Activated gamma-delta T cell (primary cell): ENCODE measurements at places on chromosomes 6 and 20.

GRCh38 chr6:112286010-112286409 lies 31.6 kb upstream of the LAMA4 start:
- no peak for DNase-seq

DNA sequence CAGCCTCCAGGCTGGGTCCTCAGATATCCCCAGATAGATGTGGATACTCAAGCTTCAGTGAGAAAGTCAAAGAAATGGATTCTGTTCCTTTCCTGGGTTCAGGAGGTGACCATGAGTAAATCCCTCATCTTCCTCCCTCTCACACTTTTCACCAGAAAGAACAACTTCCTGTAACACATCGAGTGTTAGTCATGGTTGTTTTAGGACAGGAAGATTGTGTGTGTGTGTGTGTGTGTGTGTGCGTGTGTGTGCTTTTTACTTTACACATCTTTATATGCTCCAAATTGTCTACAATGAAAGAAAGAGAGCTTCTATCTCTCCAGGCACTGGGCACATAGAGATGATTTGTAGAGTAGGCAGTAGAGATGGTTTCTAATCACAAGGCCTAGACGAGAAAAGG lies 139.9 kb downstream of the TBXT start:
- no peak for DNase-seq

DNA sequence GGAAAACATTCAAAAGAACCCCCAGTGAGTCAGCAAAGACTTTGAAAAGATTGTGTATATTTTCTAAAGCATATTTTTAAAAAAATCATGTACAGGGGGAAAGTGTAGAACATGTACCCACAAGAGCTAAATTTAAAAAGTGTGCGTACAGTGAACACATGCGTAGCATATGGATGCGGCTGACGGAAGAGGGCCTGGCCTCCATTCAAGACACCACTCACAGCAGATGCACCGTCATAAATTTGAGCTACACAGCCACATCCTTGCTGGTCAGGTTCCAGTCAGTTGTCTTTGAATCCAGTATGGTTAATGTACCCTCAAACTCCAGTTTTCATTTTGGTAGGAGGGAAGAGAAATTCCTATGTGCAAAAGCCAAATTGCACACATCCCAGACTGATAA lies 54.3 kb upstream of the SPACA1 start:
- no peak for DNase-seq

- DNase-seq: no peak
Observed at GRCh38 chr20:13638162-13638495, 603 bp downstream of the TASP1 start.

GRCh38 chr20:18647777-18648176 lies 59.9 kb downstream of the DTD1 start:
- DNase-seq: no peak

DNA sequence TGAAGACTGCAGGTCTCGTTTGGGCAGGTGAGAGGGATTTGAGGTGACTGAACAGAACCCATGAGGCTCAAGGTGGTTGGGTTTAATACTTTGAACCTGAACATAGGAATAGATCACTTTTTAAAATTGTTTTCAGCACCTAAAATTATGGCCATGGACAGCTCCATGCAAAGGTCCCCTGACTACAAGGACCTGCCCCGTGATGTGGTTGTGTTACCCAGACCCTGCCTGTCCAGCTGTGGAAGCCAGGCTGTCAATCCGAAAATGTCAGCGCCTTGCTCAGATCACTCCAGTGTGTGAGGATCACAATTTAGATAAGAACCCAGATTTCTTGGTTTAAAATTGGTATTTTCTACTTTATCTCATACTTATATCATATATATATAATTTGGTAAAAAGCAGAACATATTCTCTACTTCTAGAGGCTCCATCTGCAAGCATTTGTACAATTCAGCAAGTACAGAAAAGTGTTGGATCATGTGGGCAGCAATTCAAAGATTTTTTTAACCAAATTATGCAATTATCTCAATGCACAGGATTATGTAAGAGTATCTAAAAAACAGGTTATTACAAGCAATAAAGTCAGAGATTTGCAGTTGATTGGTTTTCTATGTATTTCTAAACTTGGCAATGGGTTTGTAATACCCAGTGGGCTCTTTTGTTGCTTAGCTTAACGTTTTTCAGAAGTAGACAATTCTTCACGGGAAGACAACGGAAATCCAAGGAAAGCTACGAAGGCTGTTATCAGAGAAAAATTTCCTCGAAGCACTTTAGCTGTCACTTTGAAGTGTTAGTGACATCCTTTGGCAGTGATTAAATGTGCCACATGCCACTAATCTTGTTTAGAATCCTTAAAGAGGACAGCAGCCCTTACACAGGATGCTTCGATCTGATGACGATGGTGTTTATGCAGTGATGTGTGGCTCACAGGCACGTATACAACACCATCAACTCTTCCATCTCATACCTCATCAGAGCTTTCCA lies 24.1 kb upstream of the RPS6KA2 start:
- no peak for DNase-seq

DNA sequence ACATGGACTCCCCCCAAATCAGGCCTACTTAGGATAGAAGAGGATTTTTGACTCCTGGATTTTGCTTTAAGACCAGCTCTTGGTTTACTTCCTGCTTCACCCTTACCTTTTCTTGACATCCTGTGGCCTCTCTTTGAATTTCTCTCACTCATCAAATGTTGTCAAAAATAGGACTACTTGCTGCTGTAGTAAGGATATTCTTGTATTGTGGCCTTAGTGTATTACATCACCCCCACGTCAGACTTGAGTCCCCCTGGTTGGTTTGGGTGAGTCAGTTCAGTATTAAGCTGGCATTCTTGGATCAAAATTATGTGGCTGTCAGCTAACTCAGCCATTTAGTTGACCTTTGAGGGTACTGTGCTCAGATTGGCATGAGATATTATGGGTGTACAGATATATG lies 1.1 kb downstream of the TPX2 start:
- no peak for DNase-seq

DNA sequence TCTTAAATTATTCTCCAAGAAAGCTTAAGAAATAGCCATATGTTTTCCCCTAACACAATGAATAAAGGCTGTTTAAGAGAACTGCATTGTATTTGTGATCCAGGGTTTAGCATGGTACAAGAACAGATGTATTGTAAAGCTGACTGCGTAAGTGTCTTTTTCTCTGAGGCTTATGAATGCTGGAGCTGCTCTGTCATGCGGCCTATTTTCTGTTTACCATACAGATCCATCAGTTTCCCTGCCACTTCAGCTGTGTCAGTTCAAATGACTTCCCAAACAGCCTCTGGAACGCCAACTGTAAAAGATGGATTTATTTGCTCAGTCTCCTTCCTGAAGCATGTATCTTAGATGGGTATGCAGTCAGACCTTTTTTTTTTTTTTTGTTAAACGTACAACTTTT lies 419.3 kb upstream of the HS3ST5 start:
- DNase-seq: no peak

GRCh38 chr6:56693246-56693607 lies 50.5 kb upstream of the DST start:
- DNase-seq: no peak

GRCh38 chr6:159535656-159536350 lies 157.2 kb downstream of the SOD2 start:
- no peak for DNase-seq

- DNase-seq: no peak
Observed at GRCh38 chr20:63378626-63379025, 17.5 kb upstream of the CHRNA4 start.

- DNase-seq: no peak
Observed at GRCh38 chr6:136016228-136017225, 165.0 kb downstream of the PDE7B start.

- no peak for DNase-seq
Observed at GRCh38 chr6:98839781-98840361, 5.5 kb downstream of the POU3F2 start.

GRCh38 chr6:36033935-36034334 lies 6.3 kb downstream of the MAPK14 start:
- DNase-seq: no peak

DNA sequence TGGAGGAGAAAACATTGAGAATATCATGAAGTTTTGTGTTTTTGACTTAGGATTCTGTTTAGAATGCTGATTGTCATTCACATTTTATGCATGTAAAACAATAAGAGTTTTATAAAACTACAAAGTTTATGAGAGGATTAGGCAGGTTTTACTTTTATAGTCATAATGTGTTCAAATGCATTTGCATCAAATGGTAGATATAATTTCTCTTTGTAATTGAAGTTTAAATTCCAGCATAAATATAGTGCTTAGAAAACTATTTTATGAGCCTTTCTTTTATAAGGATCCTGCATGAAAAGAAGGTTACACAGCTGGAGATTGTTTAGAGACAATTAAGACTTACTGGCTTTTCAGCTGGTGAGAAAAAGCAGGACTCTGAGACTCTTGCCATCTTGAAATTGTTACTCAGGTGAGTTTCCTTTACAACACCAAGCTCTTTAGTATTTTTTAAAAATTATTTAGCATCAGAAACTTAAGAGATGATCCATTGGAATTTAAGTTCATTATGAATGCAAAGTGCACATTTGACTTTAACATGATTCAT lies 157.1 kb upstream of the MAN1A1 start:
- no peak for DNase-seq

DNA sequence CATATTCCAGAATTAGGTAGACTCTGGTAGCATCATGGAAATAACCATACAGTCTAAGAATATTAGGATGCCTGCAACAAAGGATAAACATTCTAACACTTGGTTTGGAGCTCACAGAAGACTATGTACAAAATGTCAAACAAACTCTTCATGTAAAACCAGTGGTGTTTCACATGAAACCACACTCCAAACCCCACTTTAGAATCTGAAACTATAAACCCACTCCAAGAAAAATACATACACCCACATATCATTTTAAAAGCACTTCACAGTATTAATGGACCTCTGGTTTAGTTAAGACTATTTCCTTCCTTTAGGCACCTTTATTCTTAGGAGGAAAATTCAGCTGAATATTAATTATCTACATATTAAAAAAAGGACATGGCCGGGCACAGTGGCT lies 10.5 kb downstream of the AURKA start:
- no peak for DNase-seq

- no peak for DNase-seq
Observed at GRCh38 chr6:154532426-154532825, 21.9 kb upstream of the CNKSR3 start.
